ENCODE measurements at places on chromosomes 5 and 9. TPM values are rescaled to one million over a fixed set of nuclear protein-coding genes. Genes with fewer than 3 reads are reported as not detected.

- DNase-seq = no peak
Measured at GRCh38 chr9:27701587-27701986, 128.3 kb upstream of the C9orf72 start.

The HCN1 gene
- total RNA-seq = not detected

The ZFP2 gene
- total RNA-seq = 0.63 TPM

The MUSK gene
- not detected for total RNA-seq

The OLFM1 gene
- 1.8 TPM for total RNA-seq

Measured in left lobe of liver (tissue), 2 donors.